ENCODE measurements at places on chromosomes 5 and 9.

- no peak for DNase-seq
Observed at GRCh38 chr5:74367241-74367733, 273.2 kb downstream of the ENC1 start.

DNA sequence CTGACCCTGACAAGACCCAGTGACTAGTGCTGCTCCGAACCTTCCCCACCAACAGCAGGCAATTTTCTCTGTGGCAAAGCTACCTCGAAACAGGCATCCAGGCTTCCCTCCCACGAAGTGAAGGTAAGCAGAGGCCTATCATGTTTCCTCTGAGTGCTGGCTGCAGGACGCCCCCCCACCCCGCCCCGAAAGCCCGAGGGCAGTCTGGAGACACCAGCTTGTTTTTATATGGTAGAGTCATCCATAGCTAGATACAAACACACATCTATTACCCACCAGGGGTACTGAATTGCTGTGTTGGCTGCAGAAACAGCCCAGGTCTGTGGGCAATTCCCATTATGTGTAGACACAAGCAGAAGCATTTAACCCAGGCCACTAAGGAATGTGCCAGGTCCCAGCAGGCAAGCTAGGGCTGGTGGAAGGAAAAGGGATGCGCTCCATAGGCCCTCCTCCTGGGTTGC is 40.4 kb downstream of the LIX1 start:
- no peak for DNase-seq

GRCh38 chr5:29697785-29698414 is 1495.6 kb upstream of the CDH6 start:
- no peak for DNase-seq

DNA sequence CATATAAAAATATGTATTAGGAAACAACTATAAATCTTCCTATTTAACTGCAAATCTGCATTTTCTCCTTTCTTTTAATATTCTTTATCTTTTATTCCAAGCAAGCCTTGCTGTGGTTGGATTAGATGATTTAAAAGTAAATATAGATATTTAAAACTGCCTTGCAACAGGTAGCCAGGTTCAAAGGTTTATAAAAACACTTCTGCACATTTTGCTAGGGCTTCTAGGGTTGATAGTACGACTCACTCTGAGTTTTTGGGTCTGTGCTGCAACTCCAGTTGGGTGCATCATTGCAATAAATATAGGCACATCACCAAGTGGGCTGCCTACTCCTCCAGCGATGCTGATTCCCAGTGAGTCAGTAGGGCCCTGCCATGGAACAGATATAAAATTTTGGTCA is 167.7 kb downstream of the MPDZ start:
- no peak for DNase-seq

GRCh38 chr5:98464737-98465330 is 308.6 kb upstream of the RGMB start:
- no peak for DNase-seq

DNA sequence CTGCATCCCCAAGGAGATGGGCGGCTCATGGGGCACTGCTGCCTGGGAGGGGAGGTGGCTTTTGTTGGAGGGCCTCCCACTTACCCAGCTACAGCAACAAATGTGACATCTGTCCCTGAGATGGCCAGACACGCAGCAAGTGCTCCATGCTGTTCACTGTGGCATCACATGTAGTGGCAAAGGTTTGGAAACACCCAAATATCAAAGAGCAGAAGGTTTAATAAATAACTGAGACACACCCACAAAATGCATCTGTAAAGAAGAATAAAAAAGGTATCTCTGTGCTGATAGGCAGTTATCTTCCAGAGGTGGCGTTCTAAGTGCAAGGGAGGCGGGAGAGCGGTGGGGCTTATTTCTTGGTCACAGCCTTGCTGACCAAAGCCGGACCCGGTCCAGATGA is 23.3 kb upstream of the CLPTM1L start:
- no peak for DNase-seq

- no peak for DNase-seq
Observed at GRCh38 chr9:107554636-107555035, 65.1 kb upstream of the KLF4 start.

Measured in D721Med (cell line).